Kidney (tissue), 22 donors: ENCODE measurements at places on chromosomes 12 and 14. TPM values are rescaled to one million over a fixed set of nuclear protein-coding genes. Genes with fewer than 3 reads are reported as not detected.
A peak's percentile ranks its signal among the peaks of the same experiment; 100 is the strongest.

The EXD2 gene
- polyA plus RNA-seq: 13.7 TPM

The ABCB9 gene
- 4.6 TPM for polyA plus RNA-seq

The CCDC60 gene
- polyA plus RNA-seq: not detected

The PRH2 gene
- polyA plus RNA-seq: not detected

DNA sequence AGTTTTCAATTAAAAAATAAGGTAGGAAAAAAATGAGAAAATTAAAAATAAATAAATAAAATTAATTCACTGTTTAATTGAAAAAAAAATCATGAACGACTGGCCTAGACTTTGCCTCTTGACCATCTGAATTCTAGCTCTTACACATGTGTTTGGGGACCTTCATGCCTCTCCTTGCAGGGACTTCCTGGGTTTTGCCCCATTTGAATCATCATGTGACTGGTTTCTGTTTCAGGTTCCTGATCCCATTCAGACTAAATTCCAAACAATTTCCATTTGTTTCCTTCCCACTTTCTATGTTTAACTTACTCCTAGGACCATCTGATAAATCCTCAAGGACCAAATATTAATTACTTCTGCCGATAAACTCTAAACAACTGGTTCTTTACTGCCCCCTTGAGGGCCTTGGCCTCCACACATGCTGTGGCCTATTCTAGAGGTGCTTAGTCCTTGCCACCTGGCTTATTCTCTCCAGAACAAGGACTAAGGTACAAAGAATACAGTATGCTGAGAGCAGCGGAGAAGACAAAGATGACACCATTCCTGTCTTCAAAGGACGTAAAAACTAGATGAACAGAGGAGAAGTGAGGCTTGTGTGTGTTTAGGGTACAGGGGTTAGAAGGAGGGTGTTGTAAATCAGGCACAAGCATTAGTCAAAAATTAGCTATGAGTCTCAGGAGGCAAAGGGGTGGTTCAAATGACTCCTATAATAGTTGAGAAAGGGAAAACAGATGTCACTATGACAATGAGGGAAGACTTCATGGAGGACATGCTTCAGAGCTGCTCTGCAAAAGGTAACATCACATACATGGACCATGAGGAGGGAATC lies 125.8 kb upstream of the AVPR1A start:
- DNase-seq: peak; percentile 67

DNA sequence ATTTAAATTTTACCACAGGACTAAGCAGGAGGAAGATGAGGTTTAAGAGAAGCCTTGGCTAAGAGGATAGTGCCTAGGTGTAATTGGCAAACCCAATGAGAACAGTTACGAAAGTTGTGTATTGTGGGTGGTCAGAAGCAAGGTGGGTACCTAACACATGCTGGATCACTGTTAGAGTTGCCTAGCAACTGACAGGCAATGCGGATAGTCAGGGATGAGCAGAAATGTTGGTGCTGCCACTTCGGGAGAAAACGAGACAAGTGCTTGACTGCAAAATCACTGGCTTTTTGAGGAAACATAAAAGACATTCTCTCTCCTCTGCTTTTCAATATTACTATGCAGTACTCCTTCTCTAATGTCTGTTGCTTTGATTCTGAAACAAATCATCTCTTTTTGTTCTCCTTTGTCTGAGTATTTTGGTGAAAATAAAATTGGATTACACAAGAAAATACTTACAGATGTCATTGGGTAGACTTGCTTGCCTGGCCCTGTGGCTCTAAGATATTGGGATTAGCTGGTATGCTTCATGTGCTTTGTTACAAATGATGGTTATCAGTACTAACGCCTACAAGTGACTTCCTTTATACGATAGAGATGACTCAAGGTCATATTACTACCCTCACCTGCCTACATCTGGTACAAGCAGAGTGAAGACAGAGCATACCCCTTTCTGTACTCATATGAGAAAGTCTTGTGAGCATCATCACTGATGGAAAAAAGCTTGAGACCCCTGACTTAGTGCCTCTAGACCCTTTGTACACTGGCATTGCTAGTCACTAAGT lies 48.0 kb downstream of the TDP1 start:
- no peak for DNase-seq

- peak; percentile 70 for DNase-seq
These were observed 1.6 kb downstream of the MMP14 start for GRCh38 chr14:22837750-22838538.

- DNase-seq: no peak
These were observed 35.0 kb downstream of the CRADD start for GRCh38 chr12:93712200-93712599.
